Activated T-cell treated with anti-CD3 and anti-CD28 coated beads, Interleukin-2, amount 50 U/mL, for 48 hours (primary cell): ENCODE measurements at places on chromosomes 7 and 10.

DNA sequence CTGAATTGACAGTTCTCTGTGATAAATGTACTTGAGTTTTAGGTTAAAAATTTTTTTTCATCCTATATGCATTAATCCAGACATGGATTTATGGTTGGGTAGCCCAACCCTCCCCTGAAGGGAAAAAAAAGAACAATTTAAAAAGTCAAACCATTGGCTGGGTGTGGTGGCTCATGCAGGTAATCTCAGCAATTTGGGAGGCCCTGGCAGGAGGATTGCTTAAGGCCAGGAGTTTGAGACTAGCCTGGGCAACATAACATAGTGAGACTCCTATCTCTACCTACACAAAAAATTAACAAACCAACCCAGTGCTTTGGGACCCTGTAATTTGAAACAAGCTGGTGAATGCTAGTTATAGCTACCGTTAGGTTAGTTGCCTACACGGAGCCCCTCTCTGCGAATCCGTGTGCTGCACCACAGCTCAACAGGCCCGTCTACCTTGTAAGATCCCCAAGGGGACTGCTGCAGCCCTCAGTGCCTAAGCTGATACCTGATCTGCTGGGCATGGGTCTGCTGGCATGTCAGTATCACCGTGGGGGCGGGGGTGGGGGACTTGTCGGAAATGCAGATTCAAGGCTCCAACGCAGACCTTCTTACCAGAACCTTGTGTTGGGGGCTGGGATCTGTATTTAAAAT, 32.8 kb downstream of the TSPAN14 start:
- no peak for DNase-seq

DNA sequence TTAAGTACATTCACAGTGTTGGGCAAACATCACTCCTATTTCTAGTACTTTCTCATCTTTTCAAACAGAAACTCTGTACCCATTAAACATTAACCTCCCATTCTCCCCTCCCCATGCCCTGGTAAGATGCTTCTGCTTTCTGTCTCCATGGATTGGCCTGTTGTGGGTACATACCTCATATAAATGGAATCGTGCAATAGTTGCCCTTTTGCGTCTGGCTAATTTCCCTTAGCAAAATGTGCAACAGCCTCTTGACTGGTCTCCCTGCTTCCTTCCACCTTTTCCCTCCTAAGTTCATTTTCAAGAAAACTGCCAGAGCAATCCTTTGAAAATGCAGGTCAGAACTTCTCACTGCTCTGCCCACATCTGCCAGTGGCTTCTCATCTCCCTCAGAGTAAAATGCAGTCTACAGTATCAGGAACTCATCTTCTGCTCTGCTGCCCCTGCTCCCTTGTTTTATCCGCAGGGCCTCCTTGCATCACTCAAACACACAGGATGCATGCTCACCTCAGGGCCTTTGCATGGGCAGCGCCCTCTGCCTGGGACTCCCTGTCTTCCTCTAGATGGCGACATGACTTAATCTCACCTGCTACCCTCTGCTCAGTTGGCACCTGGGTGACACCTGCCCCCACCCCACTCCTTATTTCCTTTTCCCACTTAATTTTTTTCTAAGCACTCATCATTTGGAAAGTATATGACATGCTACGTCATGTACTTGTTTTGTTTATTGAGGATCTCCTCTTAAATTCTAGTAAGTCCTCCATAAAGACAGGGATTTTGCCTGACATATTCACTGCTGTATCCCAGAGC, 44.3 kb upstream of the ECHDC3 start:
- DNase-seq: no peak

- no peak for DNase-seq
Measured at GRCh38 chr7:17546592-17546991, 248.1 kb downstream of the AHR start.

- DNase-seq: no peak
Measured at GRCh38 chr7:70215491-70215890, 617.2 kb downstream of the AUTS2 start.

DNA sequence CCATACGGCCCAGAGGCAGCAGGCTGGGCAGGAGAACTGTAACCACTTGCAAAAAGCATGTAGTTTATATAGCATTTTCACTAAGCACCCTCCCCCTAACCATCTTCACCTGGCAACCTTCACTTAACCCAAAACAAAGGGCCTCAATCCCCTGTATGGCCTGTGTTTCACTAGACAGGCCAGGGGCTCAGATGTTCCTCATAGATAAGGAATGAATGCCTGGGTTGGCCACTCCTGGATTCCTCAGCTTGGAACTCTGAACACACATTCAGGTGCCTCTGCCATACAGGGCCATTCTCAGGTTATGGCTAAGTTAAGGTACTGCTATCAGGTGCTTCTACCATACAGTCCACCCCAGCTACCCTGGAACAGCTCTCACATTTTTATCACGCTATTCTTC, 10.3 kb upstream of the TMEM168 start:
- DNase-seq: no peak
